ENCODE measurements at places on chromosomes 4 and X.

DNA sequence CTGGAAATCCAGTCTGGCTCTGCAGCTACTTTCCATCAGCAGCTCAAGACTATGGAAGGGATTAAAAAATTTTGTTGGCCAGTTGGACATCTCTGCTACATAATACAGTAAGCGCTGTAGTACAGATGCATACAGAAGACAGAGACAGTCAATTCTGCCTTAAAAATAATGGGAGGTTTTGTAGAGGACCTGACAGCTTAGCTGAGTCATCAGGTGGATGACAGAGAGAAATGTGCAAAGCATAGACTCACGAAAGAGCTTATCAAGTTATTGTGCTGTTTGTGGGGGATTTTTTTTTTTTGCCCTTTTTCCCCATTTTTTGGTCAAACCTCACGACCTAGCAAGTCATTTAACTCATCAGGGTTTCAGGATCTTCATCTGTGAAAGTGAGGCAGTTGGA is 149.0 kb upstream of the SCML1 start:
- DNase-seq, result no peak

GRCh38 chr4:20483416-20483815 is 216.8 kb upstream of the PACRGL start:
- DNase-seq, result no peak

DNA sequence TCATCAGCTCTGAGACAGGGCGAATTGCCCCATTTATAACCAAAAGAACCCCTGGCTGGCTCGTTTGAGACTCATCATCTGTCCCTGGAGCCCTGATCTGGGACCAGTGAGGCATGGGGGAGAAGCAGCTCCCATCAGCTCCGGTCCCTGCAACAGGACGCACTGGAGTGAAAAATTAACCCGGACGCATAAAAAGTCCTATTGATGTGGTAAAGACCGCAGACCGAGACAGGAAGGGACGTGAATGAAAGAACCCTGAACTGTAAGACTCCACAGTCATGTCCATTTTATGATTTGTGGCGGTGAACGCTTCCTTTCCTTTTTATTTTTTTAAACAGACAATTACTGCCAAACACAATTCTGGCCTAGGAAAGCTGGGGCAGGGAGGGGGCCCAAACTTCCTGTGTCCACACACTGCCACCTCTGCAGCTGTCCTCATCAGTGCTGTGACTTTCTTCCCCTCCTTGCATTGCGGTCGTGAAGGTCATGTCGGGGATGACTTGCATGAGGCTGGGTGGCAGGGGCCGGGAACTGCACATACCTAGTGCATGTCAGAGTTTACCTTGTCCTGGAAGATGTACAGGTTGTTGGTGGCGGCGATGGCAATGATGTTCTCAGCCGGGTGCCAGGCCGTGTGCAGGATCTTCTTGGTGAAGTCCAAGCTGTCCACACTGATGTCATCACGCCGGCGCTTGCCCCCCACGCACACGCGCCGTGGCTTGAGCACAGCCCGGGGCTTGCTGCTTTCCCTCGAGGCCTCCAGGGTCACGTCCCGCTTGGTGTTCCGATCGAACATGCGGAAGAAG is 53.3 kb downstream of the WFS1 start:
- no peak for DNase-seq

GRCh38 chr4:184112006-184112550 is 105.6 kb downstream of the ENPP6 start:
- no peak for DNase-seq

GRCh38 chr4:138034871-138035270 is 207.3 kb downstream of the SLC7A11 start:
- DNase-seq, result no peak

GRCh38 chrX:96379951-96380350 is 304.7 kb upstream of the DIAPH2 start:
- no peak for DNase-seq

DNA sequence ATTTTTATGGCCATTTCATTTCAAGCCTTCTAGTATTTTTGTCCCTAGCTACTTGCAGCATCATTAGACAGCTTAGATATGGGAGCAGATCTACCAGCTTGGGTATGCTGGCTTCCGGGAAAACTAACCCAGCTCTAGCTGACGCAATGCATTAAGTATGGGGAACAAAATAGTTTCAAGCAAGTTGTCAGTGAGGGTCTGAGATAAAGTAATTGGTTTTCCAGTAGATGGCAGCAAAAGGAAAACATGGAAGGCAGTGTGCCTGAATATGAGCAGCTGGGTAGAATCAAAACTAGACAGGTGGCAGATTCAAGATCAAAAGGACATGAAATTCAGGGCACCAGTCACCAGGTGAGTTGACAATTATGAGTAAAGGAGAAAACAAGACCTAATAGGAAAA is 340.9 kb upstream of the CTSO start:
- no peak for DNase-seq

GRCh38 chr4:73705056-73705432 is 35.3 kb upstream of the CXCL8 start:
- no peak for DNase-seq

- DNase-seq, result no peak
Observed at GRCh38 chr4:183485411-183486160, 19.3 kb upstream of the ING2 start.

DNA sequence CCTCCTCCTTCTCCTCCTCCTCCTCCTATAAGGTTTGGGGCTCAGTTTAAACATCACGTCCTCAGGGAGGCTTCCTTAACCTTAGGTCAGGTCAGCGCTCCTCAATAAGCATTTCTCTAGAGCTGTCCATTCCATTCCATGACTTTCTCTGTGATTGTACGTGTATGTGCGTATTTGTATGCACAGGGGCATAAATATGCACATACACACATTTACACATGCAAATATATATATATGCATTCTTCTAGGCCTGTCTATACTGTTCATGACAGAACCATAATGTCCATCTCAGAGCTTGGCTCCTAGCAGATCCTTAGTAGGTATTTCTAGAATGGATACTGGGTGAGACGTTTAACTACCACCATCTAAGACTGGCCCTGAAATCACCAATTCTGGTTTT is 258.6 kb downstream of the STIM2 start:
- DNase-seq, result no peak

DNA sequence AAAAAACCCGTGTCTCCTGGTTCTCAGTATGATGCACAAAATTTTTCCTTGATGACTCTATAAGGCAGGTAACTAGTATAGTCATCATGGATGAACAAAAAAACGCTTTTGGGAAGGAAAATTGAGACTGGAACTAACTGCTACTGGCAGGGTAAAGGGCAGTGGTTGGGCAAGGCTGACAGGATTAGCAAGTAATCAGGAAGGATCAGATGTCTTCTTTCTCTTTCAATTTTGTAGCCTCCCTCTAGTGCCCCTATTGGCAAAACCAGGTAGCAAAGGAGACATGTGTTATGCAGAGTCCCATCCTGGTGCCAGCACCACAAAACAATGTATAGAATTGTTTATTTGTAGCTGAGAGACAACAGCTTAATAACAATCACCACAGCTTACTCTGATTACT is 12.8 kb upstream of the SLITRK4 start:
- DNase-seq, result no peak

DNA sequence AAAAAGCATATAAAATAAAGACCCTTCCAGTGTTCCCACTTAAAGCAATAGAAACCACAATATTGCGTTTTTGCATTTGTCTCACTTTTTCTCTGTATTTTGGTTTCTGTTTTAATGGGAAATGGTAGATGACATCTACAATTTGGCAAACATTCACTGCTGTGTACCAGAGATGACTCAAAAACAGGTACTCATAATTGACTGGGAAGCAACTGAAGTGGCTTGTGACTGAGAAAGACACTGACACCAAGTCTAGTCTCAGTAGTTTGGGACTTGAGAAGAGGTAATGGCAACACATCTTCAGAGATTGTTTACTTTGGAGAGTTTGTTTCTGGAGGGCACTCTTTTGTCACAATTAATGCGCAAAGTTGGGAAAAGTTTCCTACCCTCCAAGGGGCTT is 42.0 kb downstream of the AREG start:
- DNase-seq, result no peak

GRCh38 chr4:20271950-20272349 is 20.2 kb downstream of the SLIT2 start:
- DNase-seq, result no peak

GRCh38 chr4:177427192-177427591 is 15.0 kb downstream of the AGA start:
- no peak for DNase-seq

GRCh38 chr4:150063128-150063527 is 15.1 kb upstream of the DCLK2 start:
- DNase-seq, result no peak

GRCh38 chrX:74232859-74233258 is 71.1 kb upstream of the ZCCHC13 start:
- no peak for DNase-seq

- DNase-seq, result peak; percentile 68
Observed at GRCh38 chrX:119682019-119682989, 10.7 kb downstream of the SEPTIN6 start.

DNA sequence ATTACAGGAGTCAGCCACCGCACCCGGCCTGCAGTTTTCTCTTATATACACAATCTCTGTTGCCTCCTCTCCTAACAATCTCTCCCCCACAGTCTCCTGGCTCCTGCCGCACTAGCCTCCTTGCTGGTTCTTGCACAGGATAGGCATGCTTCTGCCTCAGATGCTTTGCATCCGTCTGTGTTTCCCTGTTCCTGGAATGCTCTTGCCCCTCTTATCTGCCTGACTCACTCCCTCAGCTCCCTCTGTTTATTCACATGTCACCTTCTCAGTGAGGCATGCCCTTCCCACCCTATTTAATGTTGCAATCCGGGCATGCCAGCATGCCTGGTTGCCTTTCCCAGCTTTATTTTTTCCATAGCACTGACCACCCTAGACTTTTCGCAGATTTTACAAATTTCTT is 161.9 kb downstream of the PHF8 start:
- DNase-seq, result no peak

DNA sequence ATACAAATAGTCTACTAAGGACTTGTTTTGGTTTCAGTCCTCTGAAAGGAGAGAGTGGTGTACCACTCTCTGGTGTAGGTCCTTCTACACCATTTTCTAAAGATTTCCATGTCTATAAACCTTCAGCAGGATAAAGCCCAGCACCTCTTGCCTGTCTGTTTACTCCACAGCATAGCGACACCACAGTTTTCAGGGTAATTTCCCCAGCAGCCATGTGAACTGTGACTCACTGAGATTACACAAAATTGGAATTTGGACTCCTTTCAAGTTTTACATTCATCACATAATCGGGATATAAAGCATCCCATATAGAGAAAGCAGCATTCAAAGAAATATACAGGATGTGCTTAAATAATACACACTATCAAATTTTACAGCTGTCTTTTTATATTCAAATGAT is 229.6 kb downstream of the PRDM5 start:
- DNase-seq, result no peak

DNA sequence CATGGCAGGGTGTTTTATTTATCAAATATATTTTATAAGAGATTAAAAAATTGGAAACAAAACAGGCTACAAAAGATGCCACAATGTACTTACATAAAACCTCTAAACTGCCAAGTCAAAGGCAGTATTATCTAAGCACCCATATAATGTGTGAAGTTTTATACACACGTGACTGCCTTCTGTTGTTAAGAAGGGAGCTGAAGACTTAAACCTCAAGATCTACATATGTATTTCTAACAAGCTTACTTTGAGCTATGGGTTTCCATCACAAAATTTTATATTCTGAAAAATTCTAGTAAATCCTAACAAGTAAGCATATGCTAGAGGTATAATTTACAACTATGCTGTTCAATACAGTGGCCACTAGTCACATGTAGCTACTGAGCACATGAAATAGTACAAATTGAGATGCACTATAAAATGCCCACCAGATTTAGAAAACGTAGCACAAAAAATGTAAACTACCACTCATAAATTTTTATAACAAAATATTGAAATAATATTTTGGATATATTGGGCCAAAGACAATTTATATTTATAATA is 9.8 kb downstream of the ATP8A1 start:
- DNase-seq, result no peak

DNA sequence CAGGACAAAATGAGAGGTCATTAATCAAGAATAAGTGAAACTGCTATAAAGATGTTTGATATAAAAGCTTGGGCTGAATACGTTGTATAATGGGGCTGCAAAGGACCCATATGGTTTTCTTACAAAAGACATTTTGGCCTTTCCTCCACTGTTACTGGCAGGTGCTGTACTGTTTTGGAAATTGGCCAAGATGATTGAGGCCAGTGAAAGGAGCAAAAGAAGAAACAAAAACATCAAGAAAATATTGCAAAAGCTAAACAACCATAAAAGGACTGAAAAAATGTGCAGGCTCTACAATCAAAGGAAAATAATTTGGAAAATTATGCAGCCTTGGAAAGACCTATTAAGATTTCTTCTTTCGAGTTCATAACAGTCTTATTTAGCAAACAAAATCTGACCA is 222.2 kb upstream of the PPP1R2C start:
- no peak for DNase-seq

DNA sequence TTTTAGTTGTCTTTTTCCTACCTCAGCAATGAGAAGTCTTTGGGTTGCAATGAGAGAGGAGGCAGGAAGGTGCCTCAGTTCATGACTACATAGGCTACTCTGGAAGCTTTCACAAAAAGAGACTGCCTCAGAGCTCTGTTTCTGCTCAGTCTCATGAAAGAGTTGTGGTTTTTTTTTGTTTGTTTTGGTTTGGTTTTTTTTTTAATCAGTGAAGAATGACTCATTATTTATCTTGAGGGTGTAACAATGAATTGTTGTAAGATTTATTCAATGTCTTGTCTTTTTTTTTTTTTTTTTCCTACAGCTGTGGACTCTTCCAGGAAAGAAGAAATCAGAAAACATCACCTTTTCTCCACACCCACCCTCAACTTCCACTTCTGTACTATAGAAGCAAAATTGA is 67.5 kb upstream of the CXCL13 start:
- DNase-seq, result no peak

- no peak for DNase-seq
Observed at GRCh38 chr4:17763416-17763815, 18.0 kb downstream of the FAM184B start.

Data from thymus (tissue), 14 donors.